Ammon's horn (tissue), 1 donor: ENCODE measurements at places on chromosomes 3 and 15.

DNA sequence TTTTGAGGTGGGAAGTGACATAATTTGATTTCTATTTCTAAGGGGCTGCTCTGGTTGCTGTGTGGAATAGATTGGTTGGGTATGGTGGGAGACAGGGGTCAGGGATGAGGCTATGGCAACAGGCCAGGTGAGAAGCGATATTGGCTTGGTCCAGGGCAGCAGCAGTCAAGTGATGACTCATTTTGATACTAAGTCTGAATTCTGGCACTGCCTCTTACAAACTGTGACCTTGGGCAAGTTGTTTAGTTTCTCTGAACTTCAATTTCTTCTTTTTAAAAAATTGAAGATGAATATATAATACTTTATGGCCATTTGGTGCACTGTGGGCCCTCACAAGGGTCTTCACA is 40.4 kb upstream of the CLSTN2 start:
- no peak for DNase-seq

DNA sequence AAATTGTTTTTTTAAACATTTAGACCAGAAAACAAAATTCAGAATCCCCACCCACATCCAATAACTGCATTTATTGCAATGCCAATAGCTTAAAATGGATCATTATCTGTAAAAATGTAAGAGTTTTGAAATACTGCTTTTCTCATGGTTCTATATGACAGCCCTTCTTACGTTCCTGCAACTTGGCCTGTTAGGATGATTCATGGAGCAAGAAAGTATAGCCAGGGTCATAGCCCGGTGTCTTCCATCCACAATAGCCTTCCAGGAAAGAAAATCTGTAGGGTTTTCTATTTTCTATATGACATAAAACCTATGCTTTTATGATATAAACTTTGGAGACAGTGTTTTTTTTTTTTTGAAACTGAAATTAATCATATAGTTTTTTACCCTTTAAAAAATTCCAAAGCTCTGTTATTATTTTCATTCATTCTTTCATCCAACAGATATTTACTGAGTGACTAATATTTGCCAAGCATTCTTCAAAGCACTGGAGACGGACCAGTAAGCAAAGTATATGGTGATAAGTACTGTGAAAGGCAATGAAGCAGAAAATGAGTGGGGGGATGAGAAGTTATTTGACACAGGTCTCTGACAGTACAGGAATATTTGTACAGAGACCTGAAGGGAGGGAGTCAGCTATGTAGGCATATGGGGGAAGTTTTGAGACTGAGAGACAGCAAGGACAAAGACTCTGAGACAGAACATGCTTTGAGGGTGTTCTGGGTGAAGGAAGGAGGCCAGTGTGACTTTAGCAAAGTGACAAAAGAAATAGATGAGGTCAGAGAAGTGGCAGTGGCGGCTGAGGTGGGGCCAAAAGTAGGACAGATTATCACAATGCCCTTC is 29.0 kb upstream of the SLC2A2 start:
- DNase-seq, result no peak

GRCh38 chr3:46481636-46482035 is 16.1 kb upstream of the RTP3 start:
- DNase-seq, result no peak

DNA sequence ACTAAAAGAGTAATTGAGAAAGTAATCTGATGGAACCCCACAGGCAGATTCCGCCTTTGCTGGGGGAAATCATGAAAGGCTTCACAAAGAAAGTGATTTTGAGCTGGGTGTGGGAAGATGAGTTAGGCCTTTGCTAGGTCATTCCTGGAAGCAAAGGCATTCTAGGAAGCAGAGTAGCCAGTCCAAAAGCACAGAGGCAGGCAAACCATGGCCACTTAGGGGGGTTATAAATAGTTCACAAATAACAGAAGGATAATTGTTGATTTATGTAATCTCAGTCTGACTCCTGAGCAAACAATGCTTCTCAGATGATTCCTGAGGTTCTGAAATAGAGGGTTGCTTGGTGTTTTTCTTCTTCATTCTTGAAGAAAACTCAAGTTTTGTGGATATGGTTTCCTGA is 576.3 kb downstream of the NTRK3 start:
- no peak for DNase-seq

DNA sequence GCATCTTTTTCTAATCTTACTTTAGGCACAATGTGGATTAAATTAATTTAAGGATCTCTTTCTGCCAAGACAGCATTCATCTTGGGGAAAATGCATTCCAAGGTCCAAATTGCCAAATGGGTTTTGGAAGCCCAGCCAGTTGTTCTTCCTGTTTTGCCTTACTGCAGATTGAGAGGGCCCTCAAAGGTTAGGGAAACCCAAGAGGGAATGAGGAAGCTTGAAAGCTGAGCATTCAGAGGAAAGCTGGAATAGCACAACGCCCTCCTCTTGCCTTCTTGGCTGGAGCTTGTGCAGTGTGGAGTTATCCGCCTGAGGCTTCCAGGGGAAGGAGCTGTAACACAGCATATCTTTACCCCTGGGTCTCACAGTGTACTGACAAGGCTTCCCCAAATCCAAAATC is 18.2 kb upstream of the SACM1L start:
- no peak for DNase-seq

DNA sequence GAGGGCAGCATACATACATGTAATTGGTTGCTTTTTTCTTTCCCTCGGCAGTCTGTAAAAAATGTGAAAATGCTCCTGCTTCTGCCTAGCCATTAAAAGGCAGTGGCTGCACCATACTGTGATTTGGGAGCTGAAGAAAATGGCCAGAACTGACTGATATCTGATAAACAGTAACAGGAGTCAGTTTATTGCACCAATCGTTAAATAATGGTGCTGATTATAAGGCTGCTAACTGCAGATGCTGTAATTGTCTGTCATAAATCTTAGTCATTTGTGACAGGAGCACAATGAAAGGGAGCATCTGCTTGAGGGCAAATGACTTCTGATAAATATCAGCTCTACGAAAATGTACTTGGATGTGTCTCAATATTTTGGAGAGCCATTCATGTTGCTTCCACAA is 263.1 kb upstream of the DNAJC19 start:
- DNase-seq, result peak; percentile 12

DNA sequence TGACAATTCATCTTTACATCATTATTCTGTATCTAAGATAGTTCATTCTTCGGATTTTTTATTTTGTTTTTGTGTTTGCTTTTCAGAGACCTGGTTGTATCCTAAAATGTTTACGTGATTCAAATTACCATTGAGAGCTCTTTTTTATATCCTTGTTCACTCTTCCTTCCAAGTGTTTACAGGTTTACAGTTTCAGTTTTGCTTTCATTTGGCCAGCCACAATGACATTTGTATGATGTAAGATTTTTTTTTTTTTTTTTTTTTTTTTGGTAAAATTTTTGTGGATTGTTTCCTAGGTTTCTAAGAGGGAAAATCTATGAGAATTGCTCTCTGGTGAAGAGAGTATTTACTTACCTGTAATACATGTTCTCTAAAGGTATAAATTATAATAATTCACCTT is 55.0 kb downstream of the SETD5 start:
- DNase-seq, result no peak

DNA sequence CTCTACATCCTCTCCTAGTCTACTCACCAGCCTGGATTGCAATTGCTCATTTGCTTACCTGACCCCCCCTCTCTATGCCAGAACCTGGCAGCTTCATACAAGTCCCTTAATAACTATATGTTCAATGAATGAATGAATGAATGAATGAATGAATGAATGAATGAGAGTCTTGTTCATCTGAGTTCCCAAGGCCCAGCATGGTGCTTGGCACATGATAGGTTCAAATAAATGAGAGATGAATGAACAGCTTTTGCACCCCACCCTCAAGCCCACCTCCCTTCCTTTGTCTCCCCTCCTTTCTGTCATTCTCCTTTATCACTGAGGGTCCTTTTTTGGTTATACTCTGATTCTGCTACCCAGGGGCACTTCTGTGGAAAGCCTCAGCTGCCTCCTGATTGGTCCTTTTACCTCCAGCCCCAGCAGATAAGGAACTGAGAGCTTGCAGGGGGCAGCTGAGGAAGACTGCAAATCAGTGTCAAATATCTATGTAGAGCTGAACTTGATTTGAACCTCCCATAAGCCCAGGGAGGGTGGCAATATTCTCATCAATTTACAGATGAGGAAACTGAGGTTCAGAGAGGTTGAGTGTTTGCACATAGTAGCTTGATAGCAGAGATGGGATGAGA is 54.1 kb upstream of the CHRNB4 start:
- no peak for DNase-seq

DNA sequence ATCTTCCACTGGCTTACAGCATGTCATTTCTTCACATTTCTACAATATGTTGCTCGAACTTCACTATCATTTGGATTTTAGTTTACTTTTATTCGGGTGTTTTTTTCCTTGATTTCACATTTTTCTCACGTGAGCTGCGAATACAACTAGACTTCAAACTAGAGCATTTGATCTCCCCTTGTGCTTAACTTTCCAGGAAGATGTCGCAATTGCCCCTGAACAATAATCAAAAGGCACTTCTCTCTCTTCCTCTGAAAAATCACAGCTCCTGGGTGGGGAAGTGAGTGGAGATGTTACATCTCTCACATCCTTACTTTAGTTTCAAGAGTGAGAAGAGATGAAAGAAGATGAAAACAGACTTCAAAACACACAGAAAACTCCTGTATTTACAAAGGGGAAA is 587.9 kb downstream of the TBL1XR1 start:
- DNase-seq, result no peak

DNA sequence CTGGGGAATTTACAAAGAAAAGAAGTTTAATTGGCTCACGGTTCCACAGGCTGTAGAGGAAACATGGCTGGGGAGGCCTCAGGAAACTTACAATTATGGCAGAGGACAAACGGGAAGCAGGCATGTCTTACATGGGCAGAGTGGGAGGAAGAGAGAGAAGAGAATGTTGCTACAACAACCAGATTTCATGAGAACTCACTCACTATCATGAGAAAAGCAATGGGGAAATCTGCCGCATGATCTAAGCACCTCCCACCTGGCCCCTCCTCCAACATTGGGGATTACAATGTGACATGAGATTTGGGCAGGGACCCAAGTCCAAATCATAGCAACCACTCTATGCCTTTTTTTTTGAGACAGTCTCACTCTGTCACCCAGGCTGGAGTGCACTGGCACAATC is 28.8 kb downstream of the PCNP start:
- peak; percentile 26 for DNase-seq

DNA sequence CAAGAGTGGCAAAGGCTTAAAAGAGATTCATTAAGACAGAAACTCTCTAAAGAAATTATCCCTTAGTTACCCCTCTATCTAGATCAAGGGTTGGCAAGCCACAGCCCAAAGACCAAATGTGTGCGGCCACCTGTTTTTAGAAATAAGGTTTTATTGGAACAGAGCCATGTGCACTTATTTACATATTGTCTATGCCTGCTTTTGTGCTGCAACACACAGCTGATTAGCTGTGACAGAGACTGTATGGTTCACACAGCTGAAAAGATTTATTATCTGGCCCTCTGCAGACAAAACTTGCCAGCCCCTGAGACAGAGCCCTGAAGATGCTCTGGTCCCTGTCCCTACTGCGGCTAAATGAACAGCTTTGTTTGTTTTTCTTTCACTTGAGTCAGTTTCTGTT is 88.1 kb downstream of the ADAMTS9 start:
- no peak for DNase-seq

- DNase-seq, result no peak
Measured at GRCh38 chr3:148631124-148631903, 66.4 kb upstream of the AGTR1 start.

GRCh38 chr15:94665676-94666441 is 434.5 kb downstream of the MCTP2 start:
- DNase-seq, result no peak

DNA sequence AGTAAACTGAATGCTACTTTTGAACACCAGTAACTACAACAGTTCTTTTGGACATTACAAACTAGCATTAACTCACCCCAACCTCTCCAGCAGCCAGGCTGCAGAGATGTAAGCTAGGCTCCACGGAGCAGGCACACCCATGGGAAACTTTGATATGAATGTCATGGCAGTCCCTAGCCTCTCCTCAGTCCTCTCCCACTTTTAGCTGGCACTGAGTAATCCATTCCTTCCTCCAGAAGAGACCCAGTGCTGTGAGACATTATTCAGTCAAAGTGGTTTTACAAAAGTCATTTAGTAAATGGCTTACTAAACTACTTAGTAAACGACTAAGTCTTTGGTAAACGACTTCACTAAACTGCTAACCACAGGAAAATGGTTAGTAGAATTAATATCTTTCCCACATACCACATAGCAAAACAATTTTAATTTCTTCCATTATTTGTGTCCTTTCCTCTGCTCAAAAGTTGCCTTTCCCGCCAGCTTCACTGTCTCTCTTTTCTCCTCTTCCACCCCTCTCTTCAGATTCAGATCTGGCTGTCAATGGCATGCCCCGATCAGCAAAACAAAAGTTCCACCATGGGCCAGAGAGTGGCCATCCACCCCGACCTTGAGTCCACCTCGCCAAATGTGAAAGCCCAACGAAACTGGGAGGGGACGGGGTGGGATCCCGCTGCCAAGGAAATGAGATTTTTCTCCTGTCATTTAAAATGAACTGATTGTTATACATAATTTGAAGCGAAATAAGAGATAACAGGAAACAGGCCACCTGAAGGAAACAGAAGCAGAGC is 67.5 kb upstream of the TJP1 start:
- DNase-seq, result no peak

- DNase-seq, result no peak
Measured at GRCh38 chr3:73503781-73504180, 121.0 kb downstream of the PDZRN3 start.

DNA sequence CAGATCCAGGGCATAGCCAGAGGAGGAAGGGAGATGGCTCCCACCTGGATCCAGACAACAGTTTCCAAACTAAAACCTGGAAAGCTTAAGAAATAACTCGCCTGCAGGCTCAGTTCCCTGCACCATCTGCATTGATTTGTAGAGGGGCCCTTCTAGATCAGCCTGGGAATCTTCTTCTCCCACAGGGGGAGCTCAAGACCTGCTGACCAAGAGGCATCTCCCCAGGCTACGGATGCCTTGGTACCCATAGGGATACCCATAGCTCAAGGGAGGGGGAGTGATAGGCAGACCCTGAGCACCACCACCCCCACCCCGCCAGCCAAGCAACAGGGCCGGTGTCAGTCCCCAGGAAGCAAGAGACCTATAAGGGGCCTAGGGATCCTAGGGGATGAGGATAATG is 28.0 kb upstream of the DCLK3 start:
- no peak for DNase-seq

DNA sequence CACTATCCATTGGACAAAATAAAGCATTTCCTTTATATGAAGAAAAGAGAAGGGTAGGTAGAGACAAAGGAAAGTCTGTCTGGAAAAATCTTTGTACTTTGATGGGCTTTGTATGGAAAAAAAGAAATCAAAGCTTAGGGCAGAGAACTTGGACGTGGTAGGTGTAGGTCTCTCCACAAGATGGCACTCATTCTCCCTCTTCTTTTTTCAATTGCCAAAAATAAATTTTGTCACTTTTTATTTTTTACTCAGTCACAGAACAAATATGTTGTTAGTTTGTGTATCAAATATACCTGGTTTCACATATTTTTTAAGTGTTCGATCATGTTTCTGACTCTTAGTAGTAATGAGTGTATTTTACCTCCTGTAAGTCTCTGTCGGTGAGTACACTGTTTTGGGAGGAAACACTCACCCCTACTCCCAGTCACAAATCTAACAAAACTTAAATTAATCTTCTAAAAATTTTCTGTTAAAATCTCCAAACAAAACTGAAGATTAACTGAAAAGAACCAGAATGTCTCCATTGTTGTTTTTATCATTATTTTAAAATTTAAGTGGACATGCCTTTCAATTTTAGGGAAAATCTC is 415.8 kb upstream of the GOLIM4 start:
- DNase-seq, result peak; percentile 17

- no peak for DNase-seq
Measured at GRCh38 chr3:159237226-159237625, 435.4 kb downstream of the MFSD1 start.

GRCh38 chr3:129277829-129278271 is 820 bp upstream of the HMCES start:
- no peak for DNase-seq
